Erythroblast (primary cell): ENCODE measurements at places on chromosomes 3 and 15.

DNA sequence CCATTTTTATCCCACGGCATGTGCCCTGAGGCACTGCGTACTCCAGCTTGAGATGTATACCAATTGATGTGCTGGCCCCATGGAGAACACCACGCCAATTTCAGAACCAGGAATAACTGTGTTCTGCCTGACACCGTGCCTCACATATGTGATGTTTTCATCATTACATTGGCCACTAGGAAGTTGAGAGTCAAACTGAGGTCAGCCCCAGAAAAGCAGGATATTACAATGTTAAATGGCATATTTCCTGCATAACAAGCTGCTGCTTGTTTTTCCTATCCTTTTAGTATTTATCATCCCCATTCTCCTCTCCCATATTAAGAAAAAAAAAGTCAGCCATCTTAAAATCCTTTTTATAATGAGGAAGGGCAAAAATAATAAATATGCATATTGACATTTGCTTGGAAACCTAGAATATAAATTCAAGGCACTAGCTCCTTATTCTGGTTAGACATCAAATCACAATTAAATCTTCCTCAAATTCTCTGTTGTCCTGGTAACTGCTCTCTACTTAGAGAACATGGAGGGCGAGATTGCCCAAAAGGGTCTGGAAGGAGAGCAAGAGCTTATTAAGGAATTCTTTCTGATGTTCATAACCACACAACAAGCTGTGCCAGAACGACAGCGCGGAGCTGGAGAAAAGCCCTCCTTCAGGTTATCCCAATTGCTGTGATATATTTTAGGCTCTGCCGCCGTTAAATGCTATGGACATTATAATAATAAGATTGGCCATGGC, 112.6 kb downstream of the UACA start:
- DNase-seq, result no peak

DNA sequence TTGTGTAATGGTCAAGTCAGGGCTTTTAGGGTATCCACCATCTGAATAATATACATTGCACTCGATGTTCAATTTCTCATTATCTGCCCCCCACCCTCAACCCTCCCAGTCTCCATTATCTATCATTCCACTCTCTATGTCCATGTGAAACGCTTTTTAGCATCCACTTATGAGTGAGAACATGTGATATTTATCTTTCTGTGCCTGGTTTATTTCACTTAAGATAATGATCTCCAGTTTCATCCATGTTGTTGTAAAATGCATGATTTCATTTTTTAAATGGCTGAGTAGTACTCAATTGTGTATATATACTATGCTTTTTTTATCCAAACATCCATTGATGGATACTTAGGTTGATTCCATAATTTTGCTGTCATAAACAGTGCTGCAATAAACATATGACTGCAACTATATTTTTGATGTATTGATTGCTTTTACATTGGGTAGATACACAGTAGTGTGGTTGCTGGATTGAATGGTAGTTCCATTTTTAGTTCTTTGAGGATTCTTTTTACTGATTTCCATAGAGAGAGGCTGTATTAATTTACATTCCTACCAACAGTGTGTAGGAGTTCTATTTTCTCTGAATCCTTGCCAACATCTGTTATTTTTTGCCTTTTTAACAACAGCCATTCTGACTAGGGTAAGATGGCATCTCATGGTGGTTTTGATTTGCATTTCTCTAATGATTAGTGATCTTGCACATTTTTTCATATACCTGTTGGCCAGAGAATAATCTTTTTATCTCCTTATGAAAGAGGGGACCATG, 332.9 kb upstream of the TGFBR2 start:
- no peak for DNase-seq

DNA sequence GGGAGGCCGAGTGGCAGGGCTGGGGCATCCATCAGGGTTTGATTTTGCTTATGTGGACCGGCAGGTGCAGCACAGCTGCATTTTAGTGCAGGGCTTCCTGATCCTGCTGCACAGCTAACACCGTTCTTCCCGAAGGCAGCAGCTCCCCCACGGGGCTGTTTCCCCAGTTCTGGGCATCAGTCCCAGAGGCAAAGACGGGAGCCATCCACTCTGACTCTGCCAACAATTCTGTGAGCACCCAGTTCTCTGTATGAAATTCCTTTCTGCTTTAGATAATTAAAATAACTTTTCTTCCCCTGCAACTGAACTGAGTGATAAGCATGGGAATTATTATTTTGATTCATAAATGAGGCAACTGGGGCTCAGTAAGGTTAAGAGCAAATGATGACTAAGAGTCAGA, 262.9 kb upstream of the ATP10A start:
- DNase-seq, result no peak

GRCh38 chr3:152558386-152558785, 276.5 kb upstream of the P2RY1 start:
- no peak for DNase-seq

DNA sequence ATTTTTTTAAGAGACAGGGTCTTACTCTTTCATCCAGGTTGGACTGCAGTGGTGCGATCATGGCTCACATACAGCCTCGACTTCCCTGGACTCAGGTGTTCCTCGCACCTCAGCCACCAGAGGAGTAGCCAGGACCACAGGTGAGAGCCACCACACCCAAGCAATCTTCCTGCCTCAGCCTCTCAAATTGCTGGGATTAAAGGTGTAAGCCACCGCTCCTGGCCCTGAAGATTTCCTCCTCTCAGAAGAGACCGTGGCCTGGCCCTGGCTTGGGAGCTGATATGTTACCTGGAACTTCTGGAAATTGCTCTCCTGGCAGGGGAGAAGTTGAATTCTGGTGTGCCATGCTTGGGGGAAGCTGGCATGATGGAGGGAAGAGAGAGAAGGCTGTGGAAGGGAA, 36.2 kb downstream of the PPCDC start:
- DNase-seq, result no peak

GRCh38 chr3:13207578-13207922, 134.3 kb upstream of the IQSEC1 start:
- DNase-seq, result no peak

- DNase-seq, result no peak
Observed at GRCh38 chr3:42875325-42876151, at the start of gene CYP8B1. Gene CYP8B1 (minus strand): TSS chr3:42875879. CDS start chr3:42875816, 63 bp downstream.
